Osteocyte (in vitro differentiated cells): ENCODE measurements at places on chromosomes 7 and 10. TPM values are rescaled to one million over a fixed set of nuclear protein-coding genes. Genes with fewer than 3 reads are reported as not detected.

The BAMBI gene
- total RNA-seq: 6.1 and 6.8 TPM in 2 replicates

The OR6B1 gene
- not detected in 2 replicates for total RNA-seq

The FGL2 gene
- 0.08 and 0.16 TPM in 2 replicates for total RNA-seq

The PLXNA4 gene
- total RNA-seq: 56.2 and 59.0 TPM in 2 replicates

The UPF2 gene
- 19.4 and 20.5 TPM in 2 replicates for total RNA-seq

The VWDE gene
- total RNA-seq: not detected in 2 replicates

The CYP17A1 gene
- total RNA-seq: not detected in 2 replicates

The NME8 gene
- total RNA-seq: not detected in 2 replicates

The GPR22 gene
- total RNA-seq: not detected in 2 replicates

The LOXL4 gene
- 2.1 and 2.9 TPM in 2 replicates for total RNA-seq

The GPR26 gene
- not detected in 2 replicates for total RNA-seq
